ENCODE measurements at places on chromosomes 4 and X.

GRCh38 chr4:57865264-57865663, 755.1 kb upstream of the IGFBP7 start:
- no peak for DNase-seq

DNA sequence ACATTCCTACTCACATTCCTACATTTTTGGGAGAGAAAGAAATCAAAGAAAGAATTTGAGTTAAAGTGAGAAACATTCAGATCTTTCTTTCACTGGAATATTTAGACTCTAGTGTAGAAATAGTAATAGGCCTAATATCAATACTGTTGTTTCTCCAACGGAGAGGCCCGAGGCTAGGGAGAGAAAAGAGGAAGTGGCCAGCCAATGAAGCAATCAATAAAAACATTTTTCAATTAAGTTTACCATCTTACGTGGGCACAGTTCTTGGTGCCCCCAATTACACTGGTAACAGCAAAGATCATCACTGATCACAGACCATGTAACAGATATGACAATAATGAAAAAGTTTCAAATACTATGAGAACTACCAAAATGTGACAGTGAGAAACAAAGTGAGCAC, 281.4 kb downstream of the GPM6A start:
- DNase-seq: no peak

DNA sequence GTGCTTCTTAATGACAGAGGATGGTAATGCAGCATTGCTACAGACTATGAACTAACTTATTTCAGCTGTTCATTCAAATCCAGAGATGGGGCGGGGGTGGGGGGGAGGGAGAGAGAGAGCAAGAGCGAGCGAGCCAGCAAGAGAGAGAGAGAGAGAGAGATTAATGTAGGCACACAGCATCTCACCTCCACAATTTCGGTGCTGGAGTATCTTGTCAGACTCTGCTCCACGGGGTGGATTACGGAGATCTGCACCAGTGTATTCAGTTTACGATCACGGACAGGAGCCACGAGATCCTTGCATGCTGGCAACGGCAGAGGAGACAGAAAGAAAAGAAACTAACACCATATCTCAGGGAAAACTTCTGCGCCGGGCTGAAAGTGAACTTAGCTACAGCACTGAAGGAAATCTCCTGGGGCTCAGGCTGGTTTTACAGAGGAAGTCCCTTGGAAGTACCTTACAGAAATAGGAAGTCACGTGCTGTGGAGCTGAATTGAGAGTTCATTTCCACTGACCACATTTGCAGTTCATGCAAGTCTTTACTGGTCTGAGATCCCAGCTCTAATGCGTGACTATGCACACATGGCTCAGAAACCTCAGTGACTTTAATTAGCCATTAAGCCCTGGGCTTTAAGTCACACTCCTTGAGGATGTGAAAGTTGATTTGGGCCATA, 440.9 kb downstream of the INPP4B start:
- peak; percentile 84 for DNase-seq

DNA sequence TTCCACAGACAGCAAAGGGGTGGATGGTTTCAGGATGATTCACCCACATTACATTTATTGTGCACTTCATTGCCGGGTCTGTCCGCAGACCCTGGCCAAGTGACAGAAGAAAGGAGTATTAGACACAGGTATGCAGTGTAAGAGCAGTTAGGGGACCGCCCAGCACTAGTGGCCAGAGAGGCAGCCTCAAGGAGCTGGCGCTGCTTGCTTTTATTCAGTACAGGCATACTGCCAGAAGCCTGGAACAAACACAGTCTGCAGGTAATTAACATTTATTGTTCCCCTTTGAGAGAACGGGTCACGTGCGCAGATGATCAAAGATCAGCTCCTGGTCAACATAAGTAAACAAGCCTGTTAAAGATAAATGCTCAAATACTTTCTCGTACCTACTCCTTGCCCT, 1639.0 kb upstream of the IGFBP7 start:
- DNase-seq: no peak

DNA sequence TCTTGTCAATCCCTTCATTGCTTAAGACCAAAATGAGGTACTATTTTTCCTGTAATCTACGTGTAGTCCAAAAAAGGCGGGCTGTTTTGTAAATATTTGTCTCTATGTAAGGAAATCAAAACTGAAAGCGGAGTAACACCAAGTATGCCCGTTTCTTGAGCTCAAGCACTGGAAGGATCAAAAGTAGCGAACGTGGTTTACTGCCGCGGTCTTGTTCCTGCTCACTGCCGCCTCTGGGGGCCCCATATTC, 71.5 kb downstream of the AFF1 start:
- DNase-seq: no peak

DNA sequence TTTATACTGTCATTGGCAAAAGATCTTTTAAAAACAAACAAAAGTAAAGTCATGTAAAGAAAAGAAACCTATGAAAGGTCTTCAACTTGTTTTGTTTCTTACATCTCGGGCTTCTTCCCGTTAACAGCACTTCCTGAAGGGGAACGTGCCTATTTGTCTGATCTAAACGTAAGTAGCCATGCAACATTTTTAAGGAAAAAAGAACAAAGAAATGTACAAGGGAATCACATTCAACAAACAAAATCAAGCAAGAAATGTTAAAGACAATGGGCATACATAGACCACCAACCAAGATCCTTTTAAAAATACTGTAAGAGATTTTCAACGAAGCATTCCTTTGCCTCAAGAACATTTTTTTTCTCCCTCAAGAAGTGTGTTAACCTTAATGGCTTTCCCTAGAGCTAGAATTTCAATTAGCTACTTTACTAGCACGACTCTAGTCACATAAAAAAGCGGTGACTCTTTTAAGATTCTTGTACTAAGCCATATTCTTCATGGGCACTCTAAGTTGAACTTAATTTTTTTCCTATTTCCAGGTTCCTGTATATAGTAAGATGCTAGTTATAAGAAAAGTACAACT, 112.0 kb upstream of the TTC29 start:
- DNase-seq: peak; percentile 32

DNA sequence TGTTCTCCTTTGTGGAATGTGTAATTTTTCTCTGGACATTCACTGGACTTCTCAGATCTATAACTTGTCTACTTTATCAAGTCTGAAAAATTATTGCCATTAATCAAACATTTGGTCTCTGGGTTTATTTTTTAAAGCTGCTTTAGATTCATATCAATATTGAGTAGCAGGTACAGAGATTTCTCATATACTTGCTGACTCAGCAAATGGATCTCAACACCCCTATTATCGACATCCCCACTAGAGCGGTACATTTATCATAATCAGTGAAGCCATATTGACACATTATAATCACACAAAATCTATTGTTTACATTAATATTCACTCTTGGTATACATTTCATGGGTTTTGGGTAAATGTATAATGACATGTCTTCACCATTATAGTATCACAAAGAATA, 268.7 kb downstream of the SPOCK3 start:
- DNase-seq: no peak
